Stimulated activated CD8-positive, alpha-beta memory T cell treated with anti-CD3 and anti-CD28 coated beads, Interleukin-7, amount 100 ng/mL, for 1 hour (primary cell): ENCODE measurements at places on chromosomes 4 and X.

- DNase-seq = no peak
Observed at GRCh38 chr4:86398187-86398586, 38.3 kb upstream of the MAPK10 start.

DNA sequence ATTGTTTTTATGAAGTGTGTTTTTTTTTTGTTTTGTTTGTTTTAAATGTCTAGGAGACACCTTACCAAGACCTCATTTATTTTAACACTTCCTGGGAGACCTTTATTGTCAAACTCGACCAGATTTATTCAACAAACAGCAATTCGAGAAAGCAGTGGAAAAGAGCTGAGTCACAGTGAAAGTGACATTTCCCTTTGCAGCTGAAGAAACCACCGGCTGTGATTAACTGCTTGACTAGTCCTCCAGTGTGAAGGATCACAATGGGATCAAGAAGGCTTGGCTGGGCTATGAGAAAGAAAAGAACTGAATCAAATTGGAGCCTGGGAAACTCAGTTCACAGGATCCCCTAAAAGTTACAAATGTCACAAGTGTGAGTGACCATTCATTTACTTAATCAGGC is 11.9 kb upstream of the ADH7 start:
- no peak for DNase-seq

GRCh38 chr4:54004463-54004862 is 59.9 kb downstream of the CHIC2 start:
- no peak for DNase-seq

GRCh38 chr4:153790500-153790865 is 1.6 kb upstream of the SFRP2 start:
- no peak for DNase-seq

- no peak for DNase-seq
Observed at GRCh38 chr4:115260195-115260594, 146.8 kb upstream of the NDST4 start.

DNA sequence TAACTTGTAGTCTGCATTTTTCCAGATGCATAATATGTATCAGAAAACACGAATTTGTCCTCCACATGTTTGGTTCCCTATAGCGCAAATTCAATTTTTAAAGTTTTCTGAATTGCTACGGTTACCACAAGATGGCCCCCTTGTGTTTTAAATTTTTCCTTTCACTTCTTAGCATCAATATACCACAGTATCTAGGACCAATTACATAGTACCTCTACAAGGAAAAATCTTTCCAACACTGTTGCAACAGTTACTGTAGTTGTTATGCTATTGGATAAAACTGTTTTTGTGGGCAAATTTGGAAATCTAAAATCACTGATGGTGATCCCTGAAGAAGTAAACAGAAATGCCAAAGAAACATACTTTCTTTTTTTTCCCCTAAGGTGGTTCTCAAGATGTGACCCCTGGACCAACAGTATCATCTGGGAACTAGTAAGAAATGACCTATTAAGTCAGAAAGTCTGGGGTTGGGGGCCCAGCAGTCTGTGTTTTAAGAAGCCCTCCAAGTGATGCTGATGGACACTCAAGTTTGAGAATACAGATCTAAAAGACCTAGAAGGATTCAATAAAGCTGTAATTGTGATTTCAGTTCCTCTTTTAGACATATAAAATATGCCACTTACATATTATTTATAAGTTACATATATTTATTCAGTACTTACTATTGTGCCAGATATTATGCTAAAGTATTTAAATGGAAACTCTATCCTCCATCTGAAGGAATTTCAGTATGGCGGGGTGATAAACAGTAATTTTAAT is 3.1 kb downstream of the ZGRF1 start:
- no peak for DNase-seq

DNA sequence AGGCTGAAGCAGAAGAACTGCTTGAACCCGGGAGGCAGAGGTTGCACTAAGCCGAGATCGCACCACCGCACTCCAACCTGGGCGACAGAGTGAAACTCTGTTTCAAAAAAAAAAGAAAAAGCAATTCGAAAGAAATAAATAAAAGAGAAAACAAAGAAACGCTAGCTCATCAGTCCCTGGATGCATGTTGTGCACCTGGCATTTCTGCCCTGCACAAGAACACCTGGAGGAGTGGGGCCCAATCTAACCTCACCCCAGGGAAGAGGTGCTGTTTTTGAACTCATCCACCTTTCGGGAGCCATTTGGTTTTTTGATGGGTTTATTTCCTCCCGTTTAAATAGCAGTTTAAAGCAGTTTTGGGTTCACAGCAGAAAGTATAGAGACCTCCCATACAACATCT is 5.7 kb upstream of the MRFAP1 start:
- no peak for DNase-seq

GRCh38 chr4:168812806-168813205 is 197.2 kb downstream of the CBR4 start:
- no peak for DNase-seq

- DNase-seq = no peak
Observed at GRCh38 chrX:72676465-72676864, 37.6 kb downstream of the PHKA1 start.

DNA sequence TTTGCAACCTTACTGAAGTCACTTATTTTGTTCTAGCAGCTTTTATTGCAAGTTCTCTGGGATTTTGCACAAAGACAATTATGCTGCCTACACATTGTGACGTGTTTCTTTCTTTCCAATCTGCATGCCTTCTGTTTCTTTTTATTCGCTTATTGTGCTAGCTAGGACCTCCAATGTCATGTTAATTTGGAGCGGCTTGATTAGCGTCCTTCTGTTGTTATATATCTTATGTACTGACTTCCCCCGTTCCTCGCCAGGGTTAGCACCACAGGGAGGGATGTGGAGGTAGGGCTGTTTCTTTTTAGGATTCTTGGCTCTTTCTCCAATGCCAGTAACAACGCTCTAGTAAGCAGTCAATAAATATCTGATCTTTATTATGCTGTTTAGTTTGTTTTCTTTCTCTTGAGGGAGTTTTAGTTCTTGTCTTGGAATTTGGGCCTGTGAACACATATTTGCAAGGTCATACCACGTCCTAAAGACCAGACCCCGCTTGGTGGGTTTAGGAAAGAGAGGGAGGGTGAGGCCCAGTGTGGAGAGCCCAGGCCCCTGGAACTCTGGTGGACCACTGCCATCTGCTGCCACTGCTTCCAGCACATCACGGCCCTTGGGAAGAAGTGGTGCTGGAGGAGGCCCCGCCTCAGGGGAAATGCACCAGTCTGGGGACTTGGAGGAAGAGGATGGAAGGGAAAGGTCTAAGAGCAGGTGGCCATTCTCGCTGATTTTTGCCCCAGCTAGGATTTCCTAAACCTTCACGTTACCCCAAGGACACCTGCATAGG is 129.1 kb downstream of the TRIML1 start:
- DNase-seq = no peak

DNA sequence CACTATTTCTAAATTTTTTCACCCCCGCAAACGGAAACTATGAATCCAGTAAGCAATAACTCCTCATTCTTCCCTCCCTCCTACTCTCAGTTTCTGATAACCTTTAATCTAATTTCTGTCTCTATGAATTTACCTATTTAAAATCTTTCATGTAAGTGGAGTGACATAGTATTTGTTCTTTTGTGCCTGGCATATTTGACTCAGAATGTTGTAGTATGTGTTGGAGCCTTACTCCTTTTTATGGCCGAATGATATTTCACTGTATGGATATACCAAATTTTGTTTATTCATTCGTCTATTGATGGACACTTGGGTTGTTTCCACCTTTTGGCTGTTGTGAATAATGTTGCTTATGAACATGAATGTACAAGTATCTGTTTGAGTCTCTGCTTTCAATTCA is 61.1 kb upstream of the C1GALT1C1 start:
- no peak for DNase-seq

DNA sequence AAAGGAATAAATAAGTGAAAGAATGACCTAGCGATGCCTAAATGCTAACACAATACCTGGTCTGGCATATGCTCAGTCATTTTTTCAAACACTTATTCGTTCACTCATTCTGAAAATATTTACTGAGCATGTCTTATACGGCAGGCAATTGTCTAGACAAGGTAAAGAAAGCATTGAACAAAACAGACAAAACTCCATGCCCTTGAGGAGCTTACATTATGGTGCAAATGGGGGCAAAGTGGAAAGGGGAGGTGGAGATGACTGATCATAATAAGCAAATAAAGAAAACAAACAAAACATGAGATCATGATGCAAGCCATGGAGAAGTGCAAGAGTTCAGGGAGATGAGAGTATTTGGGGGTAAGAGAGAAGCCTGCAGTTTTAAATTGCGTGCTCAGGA is 334.6 kb upstream of the PPARGC1A start:
- no peak for DNase-seq

- no peak for DNase-seq
Observed at GRCh38 chr4:2082627-2083026, 23.5 kb downstream of the NAT8L start.

DNA sequence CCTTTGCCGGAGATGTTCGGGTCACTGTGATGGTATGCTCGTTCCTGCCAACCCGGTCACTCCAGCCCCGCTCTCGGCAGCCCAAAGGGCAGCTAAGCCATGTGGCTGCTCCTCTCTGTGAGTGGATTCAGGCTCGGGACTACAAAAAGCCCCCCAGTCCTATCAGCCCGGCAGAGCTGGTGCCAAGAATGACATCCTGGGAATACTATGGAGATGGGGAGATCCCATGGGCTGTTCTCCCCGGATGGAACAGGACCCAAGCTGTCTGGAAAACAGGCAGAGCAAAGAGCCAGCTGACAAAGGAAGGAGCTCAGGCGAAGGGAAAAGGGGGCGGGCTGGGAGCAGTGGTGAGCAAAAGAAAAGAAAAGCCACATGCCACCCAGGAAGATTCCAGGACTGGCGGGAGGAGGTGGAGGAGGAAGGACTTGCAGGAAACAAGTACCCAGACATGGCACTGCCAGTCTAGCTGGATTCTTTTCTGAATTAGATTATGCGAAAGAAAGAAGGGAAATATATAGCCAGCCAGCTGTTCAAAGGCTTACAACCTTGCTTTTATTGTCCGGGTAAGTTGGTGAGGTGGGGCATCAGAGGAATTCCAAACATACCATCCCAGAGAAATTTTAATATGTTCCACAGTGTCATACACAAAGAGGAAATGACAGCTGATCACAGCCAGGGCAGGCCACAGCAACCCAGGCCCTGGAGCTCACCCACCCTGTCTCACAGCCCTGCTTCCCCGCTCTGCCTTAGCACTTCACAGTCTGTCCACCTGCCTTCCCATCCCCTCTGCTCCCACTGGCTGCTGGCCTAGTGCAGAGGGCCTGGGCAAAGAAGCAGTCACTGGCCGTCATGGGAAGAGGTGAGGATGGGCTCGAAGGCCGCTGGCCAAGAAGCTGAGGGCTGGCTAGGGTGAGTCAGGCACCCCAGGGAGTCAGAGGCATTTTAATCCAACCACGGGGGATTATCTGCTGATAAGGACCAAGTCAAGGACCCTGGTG is 3.4 kb downstream of the NDP start:
- no peak for DNase-seq

DNA sequence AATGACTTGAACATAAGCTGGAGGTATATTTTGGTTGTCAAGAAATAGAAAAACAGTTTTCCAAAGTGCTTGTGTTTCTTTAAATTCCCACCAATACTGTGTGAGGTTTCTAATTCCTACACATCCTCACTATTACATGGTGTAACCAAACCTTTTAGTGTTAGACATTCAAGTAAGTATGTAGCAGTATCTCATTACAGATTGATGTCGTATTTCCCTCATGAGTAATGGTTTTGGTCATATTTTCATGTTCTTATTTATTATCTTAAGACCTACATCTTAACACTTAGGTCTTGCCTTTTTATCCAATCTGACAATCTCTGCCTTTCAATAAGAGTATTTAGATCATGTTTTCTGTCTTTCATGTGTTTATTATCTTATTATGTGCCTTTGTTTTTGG is 253.7 kb upstream of the ANXA10 start:
- no peak for DNase-seq

DNA sequence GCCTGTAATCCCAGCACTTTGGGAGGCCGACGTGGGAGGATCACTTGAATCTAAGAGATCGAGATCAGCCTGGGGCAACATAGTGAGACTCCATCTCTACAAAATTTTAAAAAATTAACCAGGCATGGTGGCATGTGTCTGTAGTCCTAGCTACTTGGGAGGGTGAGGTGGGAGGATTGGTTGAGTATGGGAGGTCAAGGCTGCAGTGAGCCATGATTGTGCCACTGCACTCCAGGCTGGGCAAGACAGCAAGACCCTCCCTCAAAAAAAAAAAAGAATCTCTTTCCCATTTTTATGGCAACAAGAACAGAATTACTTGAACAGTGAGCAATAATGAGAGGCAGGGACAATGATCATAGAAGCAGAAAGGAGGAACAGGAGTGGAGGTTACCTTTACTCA is 94.8 kb downstream of the RNF150 start:
- no peak for DNase-seq
